ENCODE measurements at places on chromosomes 3 and 15.
A peak's percentile ranks its signal among the peaks of the same experiment; 100 is the strongest.

GRCh38 chr15:82870727-82871320 is 61.4 kb downstream of the WHAMM start:
- no peak for DNase-seq

DNA sequence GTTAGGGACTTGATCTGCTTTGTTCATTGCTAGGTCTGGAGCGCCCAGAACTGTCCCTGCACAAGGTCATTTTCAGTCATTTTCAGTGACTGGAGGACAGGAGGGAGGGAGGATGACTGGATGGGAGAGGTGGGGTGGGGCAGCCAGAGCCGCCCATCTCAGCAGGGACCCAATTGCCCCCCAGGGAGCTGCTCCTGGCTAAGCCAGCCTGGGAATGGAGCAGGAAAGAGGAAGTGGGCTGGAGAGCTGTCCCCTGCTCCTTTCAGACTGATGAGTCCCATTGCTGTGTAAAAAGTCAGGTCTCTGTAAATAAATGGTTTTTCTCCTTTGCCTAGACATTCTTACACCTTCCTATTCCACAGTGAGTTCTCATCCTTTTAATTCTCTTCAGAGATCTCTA is 98.4 kb upstream of the RAD18 start:
- no peak for DNase-seq

DNA sequence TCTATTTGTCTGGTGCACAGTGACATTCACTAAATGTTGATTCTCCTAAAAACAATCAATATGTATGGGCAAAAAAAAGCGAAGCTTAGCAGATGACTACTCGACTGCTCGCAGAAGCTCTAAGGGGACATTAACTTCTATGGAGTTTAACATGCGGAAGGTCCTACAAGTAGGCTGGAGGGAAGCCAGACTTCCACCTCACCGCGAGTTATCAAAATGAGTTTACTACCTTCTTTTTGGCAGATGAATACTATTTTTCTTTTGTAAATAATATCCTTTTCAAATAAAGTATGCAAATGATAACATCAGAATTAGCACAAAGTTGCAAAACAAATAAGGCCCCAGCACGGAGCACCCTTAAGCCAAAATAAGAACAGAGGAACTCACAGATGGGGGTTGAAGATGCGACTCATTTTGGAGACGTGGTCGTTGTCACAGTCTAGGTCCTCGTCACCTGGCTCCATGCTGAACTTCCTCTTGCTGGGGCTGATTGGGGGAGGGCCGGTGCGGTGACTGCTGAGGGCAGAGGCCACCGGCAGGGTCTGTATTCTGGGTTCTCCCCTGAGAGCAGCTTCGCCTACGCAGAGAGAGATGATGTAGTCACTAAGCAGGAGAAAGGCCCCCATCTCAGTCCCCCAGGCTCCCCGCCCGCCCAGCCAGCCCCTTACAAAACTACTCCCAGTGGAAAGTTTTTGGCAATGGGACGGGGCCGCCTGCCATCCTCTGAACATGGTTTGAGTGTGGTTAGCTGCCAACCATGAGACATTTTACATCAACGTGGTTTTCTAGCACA is 42.1 kb downstream of the VGLL4 start:
- DNase-seq, result no peak

- no peak for DNase-seq
Observed at GRCh38 chr3:110756705-110757104, 314.9 kb upstream of the NECTIN3 start.

DNA sequence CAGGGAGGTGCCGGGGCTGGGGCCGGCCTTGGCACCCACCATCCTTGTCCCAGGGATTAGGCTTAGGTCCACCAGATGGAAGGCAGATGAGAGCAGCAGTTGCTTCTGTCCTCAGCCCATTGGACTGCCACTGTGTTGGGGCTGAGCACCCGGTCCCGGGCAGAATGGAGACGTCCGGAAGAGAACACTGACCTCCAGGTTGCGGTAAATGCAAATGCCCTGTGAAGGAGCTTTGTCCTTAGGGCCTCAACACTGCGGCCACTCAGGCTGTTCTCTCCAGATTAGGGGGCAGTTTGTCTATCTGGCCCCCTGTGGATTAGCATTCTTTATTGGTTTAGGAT is at the start of gene SERINC4:
Gene SERINC4 (minus strand): TSS at position 276 of the 341 bp plus-strand sequence. CDS start 234 bp downstream, at position 42.
- DNase-seq, result peak; percentile 75

GRCh38 chr15:81098861-81099651 is 35.0 kb upstream of the CFAP161 start:
- DNase-seq, result no peak

- peak; percentile 26 for DNase-seq
Observed at GRCh38 chr3:14262212-14262611, 83.6 kb downstream of the LSM3 start.

GRCh38 chr3:54653456-54654195 is 274.2 kb downstream of the LRTM1 start:
- no peak for DNase-seq

DNA sequence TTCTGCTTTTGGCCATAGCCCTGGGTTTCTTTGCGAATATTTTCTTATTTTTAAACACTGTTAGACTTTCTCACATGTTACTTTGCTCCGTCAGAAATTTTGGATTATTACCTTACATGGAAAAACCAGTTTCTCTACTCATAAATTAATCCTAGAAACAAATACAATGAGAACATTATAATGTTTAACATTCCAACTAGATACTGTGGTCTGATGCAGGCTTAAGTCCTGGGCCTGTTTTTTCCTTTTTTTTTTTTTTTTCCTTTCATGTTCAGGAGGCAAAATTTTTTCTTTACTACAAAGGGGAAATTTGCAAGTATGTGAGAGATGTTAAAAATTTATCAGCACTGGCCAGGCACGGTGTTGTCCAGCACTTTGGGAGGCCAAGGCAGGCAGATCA is 28.9 kb downstream of the POPDC2 start:
- no peak for DNase-seq

DNA sequence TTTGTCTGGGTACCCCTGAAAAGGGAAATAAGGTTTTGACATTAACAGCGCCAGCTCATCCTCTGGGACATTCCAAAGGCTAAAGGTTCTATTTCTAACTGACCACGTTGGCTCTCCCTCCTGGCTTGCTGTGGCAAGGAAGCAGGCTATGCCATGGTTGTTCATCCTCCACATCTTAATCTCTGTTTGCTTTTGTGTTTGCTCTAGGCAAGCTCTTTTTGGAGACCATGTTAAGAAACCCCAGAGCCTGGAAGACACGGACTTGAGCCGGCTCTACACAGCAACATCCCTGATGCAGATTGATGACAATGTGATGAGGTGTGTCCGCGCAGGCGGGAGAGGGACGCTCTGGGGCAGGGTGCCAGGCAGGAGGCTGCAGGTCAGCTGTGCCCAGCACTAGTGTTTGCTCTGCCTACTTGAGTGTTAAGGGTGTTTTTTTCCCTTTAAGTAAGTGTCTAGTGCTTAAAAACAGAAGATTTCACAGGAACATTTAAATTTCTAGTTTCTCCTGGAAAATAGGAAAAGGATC is 33.3 kb downstream of the RLBP1 start:
- DNase-seq, result no peak

DNA sequence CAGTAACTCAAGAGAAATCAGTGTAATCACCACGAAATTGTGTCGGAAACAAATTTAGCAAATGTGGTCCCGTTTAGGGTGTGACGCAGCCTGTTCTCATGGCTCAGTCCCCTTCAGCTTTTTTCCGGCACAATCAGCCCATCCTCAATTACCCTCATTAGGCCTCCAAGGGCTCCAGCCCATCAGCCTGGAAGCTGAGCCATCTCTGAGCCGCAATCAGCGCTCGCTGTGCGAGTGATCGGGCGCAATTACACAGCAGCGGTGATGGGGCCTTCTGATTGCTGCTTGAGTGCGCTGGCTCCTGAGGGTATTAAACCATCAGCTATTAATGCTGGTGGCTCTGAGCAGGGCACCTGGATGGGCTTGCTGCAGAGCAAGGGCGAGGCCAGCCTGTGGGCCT is 55.6 kb downstream of the PLXNA1 start:
- no peak for DNase-seq

DNA sequence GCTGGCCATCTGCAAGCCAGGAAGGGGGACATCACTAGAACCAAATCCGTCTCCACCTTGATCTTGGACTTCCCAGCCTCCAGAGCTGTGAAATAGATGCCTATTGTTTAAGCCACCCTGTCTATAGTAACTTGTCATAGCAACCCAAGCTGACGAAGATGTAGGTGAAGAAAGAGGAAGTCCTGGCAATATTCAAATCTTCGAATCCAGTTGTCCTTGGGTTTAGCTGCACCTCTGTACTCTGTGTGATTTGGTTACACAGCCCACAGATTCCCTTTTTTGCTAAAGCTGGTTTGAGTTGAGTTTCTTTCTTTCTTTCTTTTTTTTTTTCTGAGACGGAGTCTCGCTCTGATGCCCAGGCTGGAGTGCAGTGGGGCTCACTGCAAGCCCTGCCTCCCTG is 68.0 kb upstream of the XCR1 start:
- no peak for DNase-seq

DNA sequence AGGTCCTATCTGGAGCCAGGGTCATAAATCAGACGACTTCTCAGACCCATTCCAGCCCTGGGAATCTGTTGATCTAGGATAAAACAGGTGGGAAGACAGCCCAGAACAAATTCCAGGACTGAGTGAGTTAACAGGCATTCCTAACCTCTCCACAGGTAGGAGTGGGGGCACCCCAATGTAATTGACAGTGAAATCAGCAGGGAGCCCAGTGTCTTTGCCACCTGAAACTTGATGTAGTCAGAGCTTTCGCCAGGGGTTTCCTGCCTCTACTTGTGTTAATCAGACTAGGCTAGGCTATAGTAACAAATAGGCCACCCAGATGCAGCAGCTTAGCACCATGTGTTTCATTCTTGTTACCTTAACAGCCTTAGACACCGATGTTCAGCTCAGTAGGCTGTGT is 2.7 kb upstream of the HEG1 start:
- DNase-seq, result no peak

GRCh38 chr15:50050986-50051743 is 67.9 kb downstream of the ATP8B4 start:
- no peak for DNase-seq

DNA sequence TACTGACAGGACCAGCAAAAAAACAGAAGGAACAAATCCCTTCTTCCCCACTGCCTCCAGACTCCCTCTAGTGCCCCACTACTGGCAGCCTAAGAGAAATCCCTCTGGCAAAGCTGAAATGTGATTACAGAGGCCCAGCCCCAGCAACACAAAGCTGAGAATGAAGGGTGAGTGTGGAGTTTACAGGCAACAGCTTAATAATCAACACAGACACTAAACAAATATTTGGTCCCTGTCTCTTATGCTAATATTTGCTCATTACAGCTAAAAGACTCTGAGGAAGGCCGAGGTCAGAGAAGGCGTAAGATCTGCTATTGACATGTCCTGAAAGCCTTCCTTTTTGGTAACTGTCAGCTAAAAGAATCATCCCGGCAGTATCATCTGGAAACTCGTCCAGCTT is 308.5 kb upstream of the RASGRP1 start:
- no peak for DNase-seq

DNA sequence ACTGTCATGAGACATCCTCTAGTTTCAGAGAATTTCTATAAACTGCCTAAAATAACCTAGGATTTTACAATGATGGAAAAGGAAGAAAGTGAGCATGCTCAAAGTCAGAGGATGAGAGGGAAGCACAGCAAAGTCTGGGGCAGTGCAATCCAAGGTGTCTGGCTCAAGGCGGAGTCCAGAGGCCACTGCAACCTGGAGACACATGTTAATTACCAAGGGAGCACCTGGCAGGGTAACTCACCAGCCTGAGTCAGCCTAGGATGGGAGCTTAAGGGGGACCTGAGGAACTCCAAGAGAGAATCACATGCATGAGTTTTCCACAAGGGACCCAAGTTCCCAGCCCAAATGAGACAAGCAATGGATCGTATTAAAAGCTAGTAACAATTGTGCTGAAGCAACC is 49.8 kb downstream of the PLD1 start:
- no peak for DNase-seq

DNA sequence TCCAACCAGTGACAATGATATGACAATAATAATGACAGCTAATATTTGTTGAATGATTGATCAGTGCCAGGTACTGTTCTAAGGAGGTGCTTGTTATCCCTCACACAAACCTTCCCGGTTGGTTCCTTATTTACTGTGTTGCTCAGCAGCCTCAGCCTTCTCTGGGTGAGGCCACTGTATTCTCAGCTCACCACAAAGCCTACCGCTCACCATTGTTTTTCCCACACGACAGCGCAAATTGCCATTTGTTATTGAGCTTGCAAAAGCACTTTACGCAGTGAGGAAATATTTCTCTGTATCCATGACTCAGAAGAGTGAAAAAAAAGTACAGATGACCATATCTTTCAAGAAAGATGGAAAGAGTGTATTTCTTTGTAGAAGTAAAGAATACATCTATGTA is 49.5 kb upstream of the PDZRN3 start:
- no peak for DNase-seq

- DNase-seq, result no peak
Observed at GRCh38 chr15:88623061-88623460, 1.9 kb downstream of the AEN start.

- no peak for DNase-seq
Observed at GRCh38 chr3:182912474-182912873, 67.9 kb downstream of the DCUN1D1 start.

- no peak for DNase-seq
Observed at GRCh38 chr3:50299638-50299928, 378 bp upstream of the HYAL3 start.

GRCh38 chr3:105388176-105388575 is 21.5 kb downstream of the ALCAM start:
- no peak for DNase-seq

DNA sequence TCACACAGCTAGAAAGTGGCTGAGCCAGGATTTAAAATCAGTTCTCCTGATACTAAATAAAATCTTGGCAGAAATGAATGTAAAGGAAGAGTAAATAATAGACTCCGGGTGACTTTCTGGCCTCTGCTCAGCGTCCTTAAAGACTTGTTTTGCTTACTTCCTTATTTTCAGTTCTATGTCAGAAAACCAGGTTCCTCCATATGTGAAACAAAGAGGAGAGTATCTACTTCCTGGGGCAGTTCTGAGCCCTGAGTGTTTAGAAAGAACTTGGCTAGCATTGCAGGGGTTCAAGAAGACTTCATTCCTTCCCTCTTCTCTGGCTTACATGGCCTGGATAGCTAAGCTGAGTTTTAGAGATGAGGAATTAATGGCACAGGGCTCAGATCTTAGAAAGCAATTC is 222.8 kb upstream of the TLE3 start:
- no peak for DNase-seq

DNA sequence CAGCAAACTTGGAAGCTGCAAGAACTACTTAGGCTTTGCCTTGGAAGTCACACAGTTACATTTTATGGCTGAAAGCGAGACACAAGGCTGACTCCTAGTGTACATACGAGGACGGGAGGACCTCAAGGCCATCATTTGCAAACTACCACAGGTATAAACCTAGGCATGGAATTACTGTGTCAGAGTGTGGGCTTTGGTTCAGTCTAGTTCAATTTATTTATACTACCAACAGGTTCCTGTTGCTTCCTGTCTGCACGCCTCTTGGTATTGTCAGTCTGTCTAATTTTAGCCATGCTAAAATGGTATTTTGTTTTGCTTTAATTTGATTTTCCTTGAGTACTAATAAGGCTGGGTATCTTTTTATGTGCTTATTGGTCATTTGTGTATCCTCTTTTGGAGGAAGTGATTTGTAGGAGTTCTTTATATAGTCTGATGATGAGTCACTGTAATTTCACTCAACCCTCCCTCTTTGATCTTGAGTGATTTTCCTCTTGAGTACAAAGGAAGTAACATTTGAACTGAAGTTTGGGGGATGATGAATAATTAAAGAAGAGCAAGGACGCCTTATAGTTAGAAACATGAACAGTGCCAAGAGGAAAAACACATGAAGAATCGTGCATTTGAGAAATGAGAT is 8.2 kb downstream of the ANKRD34C start:
- no peak for DNase-seq
